ENCODE measurements at places on chromosomes 7 and 10.

- DNase-seq = no peak
Measured at GRCh38 chr10:21604651-21605050, 70.6 kb downstream of the MLLT10 start.

GRCh38 chr7:121337398-121337797 is 8.6 kb downstream of the WNT16 start:
- no peak for DNase-seq

DNA sequence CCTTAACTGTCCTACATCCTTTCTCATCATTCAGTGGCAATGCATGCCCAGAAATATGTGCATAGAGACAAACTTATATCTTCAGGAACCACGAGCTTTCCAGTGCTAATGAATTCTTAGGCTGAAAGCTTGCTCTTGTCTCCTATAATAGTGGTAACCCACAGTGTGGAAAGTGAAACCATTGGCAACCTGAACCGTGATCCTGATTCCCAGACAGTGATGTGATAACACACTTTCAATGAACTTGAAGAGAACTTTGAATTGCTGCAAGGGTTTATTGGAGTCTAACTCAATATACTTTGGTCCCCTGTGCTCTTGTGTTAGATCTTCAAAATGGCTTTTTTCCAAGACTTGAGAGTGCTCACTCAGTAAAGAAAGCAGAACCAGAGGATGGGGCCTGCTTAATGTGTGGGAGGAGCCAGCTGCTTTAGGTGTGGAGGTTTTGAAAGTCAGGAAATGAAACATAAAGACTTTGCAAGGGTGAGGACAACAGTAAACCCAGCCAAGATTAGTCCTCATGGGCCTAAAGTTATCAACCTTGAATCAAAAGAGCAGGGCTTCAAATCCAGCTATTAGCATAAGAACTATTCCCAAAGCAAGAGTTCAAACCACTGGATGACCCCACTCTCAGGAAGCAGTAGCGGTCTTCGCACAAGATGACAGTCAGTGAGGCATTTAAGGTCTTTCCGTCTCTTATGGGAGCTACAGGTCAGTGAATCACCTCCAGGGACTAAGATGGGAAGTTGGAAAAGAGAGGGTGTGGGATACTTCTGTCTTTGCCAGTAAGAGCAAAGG is 332.4 kb upstream of the NRP1 start:
- no peak for DNase-seq

DNA sequence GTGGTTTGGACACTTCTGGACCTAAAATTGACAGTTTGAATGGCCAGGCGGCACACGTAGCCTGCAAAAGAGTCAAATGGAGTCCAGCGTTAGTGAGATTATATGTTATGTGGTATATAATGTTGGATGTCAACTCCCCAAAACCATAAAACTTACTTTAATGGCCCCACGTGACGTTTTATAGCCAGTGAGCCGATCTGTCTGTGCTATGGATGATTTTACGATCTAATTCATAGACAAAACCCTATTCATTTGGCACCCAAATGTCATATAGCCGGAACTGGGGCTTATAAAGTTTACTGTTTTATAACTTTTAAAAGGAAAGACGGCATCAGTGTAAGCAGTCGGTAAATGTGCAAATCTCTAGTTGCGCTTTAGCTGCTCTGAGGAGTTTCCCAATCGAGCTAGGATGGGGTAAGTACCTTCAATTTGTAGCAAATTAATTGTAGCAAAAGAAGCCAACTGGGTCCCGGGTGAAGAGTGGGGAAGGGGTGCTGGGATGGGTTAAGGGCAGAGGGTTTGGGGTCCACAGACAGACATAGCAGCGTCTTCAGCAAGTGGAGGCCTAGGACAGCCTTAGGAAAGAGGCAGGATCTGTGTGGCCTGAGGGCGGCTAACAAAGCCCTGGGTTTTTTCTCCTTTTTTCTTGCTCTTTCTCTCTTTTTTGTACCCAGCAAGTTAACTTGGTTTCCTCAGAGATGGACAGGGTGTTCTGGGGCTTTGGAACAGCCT is 3.2 kb downstream of the HOXA5 start:
- no peak for DNase-seq

DNA sequence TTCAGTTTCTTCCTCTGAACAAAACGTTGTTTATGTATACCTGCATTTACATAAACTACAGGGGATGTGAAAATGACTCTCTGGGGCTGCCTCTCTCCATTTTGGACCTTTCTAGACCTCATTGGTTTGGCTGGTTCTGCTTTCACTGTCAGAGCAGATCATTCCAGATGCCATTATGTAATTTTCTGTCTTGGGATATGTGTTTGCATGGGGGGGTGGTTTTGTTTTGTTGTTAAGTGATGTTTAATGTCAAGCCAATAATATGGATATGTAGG is 172.4 kb downstream of the LRRC4 start:
- no peak for DNase-seq

GRCh38 chr7:76233538-76234281 is 32.0 kb downstream of the SRRM3 start:
- DNase-seq = no peak

- peak; percentile 25 for DNase-seq
Measured at GRCh38 chr10:15715619-15716227, 4.0 kb downstream of the ITGA8 start.

DNA sequence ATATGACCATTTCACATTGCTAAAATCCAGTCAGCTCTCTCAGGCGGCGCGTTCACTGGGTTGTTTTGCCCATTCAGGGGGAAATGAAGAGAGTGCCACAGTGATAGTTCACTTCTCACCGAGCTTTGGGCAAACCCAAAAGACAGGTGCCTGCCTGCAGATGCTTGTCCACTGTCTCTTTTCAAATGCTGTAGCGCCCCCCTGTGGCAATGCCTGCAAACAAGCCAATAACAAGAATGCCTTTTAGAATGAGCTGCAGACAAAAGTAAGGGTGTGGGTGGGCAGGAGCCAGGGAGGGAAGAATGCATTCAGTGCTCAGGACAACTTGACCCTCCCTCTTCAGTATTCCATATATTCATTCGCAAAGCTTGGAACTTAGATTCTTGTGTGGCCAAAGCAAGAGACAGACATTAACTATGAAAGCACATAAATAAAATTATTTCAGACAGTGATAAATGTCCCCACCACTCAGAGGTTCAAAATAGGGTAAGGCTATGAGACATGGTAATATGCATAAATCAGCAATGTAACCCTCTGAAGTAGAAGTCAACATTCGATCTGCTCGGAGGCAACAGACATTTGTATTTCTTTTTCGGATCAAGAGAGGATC is 86.9 kb downstream of the JAZF1 start:
- no peak for DNase-seq

DNA sequence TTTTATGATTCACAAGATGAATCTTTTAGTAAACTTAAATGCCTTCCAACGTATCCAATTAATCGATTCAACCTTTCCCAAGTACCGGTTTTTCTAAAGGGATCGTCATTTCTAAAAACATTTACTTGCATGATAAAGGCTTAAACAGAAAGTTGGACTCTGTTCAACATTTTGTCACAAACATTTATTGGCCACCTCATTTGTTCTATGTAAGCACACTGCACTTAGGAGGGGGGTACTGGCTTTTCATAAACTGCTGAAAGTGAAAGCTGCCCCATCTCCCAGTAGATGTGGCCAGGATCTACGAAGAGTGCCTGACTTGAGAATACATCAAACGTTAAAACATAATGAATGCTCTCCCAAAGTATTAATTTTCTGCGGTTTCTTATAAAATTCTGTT is 37.3 kb upstream of the LAMB4 start:
- no peak for DNase-seq

GRCh38 chr10:126179637-126180036 is 208.6 kb downstream of the ADAM12 start:
- DNase-seq = no peak

DNA sequence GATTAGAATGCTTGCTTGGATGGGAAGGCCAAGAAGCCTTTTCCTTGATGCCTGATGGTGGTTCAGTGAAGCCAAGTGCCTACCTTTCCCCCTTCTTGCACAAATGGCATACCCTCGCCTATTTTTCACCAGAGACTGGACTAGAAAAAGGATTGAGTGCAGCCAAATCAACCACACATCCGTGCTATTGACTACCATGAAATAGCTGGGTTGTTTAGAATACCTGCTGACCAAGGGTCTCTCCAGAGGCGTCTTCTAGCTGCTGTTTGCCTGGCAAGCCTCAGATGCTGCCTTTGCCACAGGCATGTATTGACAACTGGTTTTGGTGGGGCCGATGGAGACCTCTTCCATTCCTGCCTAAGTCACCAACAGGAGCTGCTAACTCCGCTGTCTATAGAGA is 146.5 kb downstream of the NRF1 start:
- no peak for DNase-seq

GRCh38 chr7:143436325-143436946 is 6.8 kb upstream of the TAS2R60 start:
- DNase-seq = no peak

DNA sequence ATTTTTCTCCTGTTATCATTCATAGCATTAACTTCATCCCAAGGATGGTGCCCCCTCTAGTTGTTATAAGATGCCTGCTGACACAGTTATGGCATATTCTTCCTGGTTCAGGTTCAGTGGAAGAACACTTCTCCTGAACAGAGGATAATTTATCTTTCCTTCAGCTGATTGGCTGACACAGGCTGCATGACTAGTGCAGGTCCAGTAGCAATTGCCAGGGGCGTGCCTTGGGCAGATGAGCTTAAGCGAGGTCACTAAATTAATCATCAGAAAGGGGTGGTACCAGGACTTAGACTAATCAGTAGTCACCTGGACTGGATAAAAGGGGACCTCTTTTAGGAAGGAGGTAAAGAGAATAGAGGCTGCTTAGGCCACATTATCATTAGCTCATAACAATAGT is 42.3 kb downstream of the BZW2 start:
- no peak for DNase-seq

DNA sequence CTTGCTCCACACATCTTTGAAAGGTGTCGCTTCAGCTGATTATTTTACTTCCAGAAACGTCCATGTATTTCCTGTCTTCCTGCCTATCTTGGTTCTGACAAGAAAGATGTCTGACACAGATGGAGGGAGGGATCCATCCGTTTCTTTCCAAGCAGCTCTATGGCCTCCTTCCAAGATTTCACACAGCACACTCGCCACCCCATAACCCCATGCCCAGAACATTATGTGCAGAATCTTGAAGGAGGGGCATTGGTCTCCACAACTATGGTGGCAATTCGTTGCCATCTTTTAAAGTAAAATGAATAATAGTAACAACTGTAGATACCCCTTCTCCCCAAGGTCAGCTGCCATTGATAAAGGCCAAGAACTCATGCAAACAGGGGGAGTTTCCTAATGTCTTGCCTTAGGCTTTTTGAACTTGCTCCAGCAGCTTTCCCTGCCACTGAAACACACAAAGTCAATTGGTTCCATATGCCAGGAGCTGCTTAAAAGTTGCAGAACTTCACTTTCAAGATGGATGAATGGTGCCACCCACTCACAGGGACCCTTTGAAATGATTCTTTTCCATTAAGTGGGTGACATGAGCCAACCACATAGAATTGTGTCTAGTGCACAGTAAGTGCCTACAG is 60.0 kb downstream of the VSTM4 start:
- DNase-seq = no peak

GRCh38 chr7:1853431-1853985 is 183.4 kb downstream of the ELFN1 start:
- no peak for DNase-seq

Data from cerebellum (tissue), 4 donors.